ENCODE measurements at places on chromosomes 2 and 18.

DNA sequence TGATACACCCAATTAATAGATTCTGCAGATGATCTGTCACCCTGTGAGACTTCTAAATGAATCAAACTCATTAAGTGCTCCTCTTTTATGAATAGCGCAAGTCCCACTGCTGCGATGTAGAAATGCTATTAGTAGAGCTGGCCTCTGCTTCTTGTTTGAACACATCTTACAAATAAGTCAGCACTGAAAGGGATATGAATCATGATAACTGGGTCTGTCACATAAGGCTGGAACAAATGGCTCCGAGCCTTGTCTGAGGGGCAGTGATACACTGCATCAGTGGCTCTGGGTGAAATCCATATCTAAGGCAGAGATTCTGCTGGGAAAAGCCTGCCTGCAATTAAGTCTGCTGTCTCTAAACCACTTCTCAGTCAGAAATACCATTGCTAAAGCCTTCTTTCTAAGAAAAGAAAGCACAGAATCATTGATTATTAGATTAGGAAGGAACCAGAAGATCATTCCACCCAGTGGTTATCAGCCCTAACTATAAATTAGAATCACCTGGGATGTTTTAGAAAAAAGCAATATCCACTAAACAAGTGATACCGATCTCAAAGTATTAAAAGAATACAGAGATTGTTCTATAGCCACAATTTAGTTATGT lies 75.2 kb downstream of the SLC5A7 start:
- no peak for DNase-seq

- peak; percentile 78 for DNase-seq
These were observed 2.9 kb upstream of the NEURL3 start for GRCh38 chr2:96507957-96508520.

DNA sequence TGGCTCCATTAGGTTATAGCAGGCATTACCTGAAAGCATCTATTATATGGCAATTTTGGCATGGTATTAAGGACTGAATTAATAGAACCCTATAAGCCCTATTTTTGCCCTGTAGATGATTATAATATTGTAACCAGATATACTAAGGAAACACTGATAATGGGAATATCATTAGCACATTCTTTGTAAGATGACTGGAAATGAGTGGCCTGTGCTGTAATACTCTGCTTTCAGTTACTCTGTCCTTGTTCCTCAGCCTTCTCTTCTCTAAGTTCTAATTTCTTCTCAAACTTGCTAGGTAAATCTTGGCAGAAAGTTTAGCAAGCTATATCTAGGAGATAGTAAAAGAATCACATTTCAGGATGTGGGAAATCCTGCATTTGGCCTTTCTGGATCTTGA lies 74.0 kb upstream of the ITPRID2 start:
- DNase-seq, result no peak

DNA sequence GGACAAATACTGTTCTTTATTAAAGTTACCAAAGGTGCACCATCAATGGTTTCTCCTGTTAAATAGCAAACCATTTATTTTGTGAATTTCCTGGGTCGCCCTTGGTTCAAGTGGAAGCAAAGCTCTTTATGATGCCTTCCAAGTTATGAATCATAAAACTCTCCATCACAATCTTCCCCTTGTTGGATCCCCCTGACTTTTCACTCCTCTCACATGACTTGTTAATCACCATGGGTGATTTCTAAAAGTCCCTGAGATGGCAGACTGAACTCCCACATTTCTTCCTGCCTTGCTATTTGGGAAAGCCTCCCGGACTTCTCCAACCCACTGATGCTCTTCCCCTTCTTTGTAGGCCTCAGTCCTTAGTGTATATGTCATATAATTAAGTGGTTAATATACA lies 176.0 kb downstream of the THADA start:
- no peak for DNase-seq

- DNase-seq, result no peak
These were observed 628.6 kb upstream of the ID2 start for GRCh38 chr2:8053216-8053615.

DNA sequence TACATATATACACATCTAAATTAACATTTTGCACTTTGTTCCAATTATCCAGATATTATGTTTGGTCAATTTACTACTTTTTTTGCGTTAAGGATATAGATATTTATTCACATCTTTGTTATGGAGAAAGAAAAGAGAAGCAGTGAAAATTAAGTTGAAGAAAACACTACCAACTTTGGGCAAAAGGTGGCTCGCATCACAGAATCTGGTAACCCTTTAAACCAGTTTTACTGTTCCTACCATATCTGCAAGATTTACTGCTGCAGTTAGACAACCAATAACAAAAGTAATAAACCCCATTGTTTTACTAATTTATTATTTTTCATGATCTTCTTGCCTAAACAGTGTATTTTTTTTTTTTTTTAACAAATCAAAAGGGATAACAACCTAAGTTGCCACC lies 53.6 kb downstream of the SMAD2 start:
- no peak for DNase-seq

DNA sequence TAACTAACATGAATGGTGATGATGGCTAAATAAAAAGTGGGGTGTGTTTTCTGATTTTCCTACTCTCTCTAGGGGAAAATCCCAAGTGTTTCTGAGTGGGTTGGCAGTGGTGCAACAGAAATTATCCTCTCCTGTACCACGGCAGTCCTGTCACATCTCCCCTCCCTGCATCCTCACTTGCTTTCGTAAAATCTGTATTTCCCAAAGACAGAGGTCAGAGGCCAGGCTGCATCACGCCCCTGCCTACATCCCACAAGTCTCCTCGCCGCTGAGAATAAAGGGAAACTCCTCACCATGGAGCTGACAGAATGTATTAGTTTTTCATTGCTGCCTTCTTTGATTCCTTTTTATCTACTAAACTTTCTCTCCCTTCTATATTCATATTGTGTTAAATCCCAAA lies 13.1 kb downstream of the FBLN7 start:
- no peak for DNase-seq

GRCh38 chr2:72576459-72576858 lies 249.4 kb downstream of the EXOC6B start:
- no peak for DNase-seq

GRCh38 chr2:106094131-106094841 lies 99.8 kb downstream of the UXS1 start:
- DNase-seq, result peak; percentile 69

GRCh38 chr2:150126143-150126740 lies 361.2 kb downstream of the RND3 start:
- DNase-seq, result no peak

DNA sequence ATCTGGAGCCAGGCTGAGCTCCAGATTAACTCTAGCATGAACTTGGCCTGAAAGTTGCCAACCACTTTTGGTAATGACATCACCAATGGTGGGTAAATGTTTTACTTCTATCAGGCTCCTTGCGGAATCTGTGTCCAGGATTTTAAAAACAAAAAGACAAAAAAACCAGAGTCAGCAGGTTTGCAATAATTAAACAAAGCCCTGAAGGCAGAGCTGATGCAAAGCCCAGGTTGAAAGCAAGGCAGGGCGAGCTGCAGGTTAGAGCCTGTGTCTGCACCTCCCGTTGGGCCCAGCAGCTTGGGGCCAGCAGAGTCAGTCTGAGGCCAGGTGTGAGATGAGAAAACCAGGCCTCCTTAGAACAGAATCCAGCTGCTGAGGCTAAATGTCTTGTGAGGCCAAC lies 29.1 kb upstream of the ALK start:
- no peak for DNase-seq

DNA sequence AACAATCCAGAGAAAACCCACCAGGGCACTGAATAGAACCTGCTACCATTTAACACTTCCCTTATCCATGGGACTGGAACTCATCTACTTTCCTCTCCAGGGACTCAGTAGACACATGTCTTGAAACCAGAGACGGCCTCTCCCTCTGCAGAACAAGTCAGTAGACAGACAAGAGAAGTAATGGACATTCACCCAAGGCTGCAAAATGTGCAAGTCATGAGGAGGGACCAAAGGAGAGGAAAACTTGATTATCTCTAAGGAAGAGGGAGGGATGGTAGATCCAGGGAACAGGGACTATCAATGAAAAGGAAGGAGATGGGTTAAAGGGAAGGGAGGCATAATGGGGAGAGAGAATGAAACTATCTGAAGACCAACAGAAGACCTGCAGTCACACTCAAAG lies 5.3 kb upstream of the TTC39C start:
- no peak for DNase-seq

- no peak for DNase-seq
These were observed 25.1 kb upstream of the B3GNT7 start for GRCh38 chr2:231370429-231370748.

- DNase-seq, result no peak
These were observed 59.7 kb downstream of the CYP1B1 start for GRCh38 chr2:38016219-38016618.

GRCh38 chr2:128812183-128812940 lies 493.7 kb upstream of the HS6ST1 start:
- no peak for DNase-seq

DNA sequence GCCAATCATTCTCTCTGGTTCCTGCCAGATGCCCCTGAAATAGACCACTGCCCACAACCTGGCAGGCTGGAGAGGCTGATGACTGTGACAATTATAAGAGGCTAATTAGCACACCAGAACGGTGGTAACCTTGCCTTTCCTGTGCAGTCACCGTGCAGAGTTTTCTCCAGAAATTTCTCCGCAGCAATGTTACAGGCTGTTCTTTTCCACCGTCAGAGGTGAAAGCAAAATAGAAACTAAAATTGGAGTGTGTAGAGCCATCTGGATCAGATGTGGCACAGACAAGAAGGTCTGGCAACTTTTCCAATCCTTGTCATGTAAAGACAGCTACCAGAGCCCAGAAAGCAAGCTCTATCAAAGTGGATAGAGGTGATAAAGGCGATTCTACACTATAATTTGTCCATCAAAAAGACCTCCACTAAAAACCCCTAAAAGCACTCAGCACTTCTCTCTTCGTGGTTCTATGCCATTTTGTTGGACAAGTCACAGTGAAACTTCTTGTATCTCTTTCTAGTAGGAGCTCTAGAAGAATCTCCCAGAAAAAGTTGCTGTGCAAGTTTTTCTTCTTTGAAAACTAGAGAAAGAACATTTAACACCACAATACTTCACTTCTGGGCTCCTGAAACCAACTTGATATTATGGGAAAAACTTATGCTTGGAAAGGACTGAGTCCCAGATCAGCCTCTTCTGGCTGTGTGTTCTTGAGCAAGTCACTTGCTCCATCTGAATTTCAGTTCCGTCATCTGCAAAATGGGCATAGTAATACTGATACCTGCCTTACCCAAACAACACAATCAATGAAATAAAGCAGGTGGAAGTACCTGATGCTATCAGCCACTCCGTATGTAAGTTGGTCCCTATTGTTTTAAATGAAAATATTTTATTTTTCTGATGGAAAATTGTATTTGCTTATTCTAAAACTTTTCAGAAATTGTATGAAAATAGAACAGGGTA lies 295.6 kb upstream of the DLGAP1 start:
- no peak for DNase-seq

- no peak for DNase-seq
These were observed 3.2 kb downstream of the ID2 start for GRCh38 chr2:8684878-8685696.

DNA sequence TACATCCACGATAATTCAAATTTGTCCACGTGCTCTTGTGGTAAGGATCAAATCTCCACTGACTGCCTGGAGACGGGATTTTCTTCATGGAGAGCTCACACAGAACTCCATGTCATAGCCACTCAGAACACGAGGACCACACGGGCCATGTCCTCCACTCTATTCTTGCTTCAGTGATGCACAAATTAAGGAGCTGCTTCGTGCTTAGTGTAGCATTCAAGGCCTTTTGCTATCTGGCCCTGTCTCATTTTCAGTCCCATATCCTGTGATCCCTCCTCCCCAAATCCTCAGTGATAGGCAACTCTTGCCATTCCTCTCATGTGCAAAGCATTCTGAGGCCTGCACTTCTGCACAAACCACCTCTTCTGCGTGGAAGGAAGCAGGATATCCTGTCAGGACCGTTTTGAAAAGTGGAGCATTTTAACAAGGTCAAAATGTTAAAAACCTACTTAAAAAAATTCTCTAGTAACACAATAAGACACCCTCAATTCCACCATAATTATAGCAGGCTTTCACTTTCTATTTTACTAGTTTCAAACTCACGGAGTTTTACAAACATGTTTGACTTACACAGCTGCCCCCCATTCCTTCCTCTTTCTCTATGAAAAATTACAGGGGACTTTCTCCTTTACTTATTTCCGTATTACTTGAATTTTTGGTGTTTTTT lies 35.2 kb downstream of the ST3GAL5 start:
- no peak for DNase-seq

DNA sequence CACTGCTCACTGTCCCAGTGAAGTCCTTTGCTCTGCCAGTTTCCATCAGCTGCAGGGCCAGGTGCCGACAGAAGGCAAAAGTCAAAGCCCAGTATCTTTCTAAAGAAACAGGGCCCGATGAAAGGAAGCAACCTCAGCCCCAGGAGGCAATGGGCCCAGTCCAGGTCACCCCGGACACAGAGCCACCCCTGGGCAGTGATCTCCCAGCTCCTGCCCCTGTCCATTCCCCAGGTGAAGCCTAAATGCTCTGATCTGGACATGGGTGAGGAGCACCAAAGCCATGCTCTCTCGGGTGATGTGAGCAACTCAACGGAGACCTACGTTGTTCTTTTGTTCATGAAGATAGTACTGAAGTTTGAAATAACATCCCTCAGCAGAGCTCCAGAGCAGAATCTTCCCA lies 61.6 kb downstream of the HDAC4 start:
- DNase-seq, result no peak

- no peak for DNase-seq
These were observed 52.0 kb downstream of the DCC start for GRCh38 chr18:52391810-52392559.

DNA sequence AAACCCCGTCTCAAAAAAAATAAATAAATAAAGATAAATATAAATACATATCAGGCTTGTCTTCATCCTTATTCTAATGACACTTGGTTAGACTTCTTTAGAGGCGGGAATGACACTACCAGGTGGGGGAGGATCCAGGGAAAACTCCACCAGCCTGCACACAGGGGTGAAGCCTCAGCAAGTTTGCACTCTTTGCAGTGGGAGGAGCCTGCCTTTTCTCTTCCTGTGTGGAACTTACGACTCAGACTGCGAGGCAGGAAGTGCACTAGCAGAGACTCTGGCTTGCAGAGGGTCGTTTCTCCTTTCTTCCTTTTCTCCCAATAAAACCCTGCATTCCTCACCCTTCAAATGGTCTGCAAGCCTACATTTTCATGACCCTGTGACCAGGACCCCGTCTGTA lies 153.6 kb upstream of the CBLN2 start:
- DNase-seq, result no peak

DNA sequence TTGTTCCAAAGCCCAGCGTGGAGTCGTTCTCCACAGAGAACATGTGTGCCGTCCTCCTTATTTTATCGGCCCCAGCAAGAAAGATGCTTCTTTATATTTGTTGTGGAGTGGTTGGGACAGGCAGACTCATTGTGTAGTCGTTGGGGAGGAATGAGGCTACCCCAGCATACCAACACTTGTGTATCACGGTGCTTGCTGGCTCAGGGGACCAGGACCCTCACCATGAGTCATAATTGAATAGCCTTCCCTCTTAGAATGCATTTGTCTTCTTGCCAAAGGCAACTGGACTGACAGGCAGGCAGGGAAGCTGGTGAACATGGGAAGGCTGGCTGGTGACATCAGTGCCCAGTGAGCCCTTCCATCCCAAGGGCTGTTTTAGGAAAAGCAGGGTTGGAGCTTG lies 4.7 kb downstream of the CAPN10 start:
- DNase-seq, result no peak

Measured in activated effector memory CD4-positive, alpha-beta T cell treated with Interleukin-2 at 50 U/mL for 16 hours (primary cell).